ENCODE measurements at places on chromosomes 6 and 20.

- no peak for DNase-seq
Measured at GRCh38 chr6:18306977-18307376, 42.6 kb upstream of the DEK start.

GRCh38 chr6:35454391-35455110 lies 2.4 kb downstream of the FANCE start:
- no peak for DNase-seq

- DNase-seq, result no peak
Measured at GRCh38 chr20:20447196-20447595, 79.3 kb downstream of the INSM1 start.

GRCh38 chr6:148507774-148508173 lies 165.1 kb downstream of the SASH1 start:
- DNase-seq, result peak; percentile 77

GRCh38 chr6:42771741-42772100 lies 10.1 kb upstream of the BICRAL start:
- no peak for DNase-seq

DNA sequence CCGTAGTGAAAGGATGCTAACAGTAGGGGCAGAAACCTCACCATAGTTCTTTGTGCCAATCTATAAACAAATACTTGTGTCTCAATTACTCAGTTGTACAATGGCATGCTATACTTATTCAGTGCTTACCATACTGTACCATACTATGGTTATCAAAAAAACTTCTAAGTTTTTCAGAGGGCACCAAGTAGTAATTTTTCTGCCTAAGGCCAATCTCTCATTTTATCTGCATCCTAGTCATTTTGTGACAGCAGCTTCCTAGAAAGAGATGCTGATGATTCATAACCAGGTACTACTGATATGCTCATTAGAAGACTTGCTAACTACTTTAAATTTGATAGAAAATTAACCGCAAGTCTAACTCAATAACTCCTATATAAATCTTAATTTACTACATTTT lies 42.9 kb downstream of the TMEM244 start:
- no peak for DNase-seq

DNA sequence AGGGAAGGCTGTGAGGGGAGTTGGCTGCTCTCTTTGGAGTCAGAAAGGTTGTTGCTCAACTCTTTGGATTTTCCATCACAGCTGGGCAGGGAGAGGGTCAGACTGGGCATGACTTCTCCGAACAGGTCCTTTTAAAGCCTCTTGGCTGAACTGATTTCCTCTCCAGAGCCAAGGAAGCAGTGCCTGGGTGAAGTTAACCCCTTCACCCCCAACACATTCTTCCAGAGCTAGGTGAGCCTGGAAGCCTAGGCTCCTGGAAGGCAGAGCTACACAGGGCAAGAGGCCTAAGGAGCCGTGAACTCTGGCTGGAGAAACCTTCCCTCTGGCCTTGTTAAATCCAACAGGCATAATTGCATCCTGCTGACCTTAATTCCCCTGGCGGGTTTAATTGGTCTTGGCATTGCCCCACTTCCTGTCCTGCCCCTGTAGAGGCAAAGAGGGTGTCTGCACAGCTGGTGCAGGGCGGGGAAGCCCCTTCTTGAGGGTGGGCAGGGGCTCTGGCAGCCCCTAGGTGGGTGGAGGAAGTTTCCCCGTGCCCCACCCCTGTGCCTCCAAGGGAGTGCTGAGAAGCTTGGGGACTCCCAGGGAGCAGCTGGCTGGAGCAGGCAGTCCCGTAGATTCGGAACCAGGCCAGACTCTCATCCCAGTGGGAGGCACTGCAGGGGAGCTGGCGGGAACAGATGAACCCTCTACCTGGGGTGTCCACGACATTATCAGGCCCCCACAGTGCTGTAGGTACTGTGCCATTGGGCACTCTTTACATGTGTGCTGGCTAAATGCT lies 3.6 kb upstream of the MYLK2 start:
- no peak for DNase-seq

DNA sequence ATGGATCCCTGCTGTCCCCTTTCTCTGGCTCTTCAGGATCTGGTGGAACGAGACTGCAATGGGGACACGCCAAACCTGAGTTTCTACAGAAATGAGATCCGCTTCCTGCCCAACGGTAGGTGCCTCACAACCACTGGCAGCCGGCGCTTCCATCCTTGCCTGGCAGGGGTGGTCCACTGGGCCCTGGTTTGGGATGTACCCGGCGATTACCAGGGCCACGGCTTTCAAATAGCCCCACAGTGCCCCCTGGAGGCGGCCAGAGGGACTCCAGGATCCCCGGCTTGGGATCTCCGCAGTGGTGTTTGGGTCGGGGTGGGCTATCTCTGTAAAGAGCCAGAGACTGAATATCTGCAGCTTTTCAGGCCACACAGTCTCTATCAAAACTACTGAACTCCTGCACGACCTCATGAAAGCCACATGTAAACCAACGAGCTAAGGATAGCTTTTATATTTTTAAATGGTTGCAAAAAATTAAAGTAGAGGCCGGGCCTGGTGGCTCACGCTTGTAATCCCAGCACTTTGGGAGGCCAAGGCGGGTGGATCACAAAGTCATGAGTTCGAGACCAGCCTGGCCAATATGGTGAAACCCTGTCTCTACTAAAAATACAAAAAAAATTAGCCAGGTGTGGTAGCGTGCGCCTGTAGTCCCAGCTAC lies 3.7 kb downstream of the OGFR start:
- peak; percentile 73 for DNase-seq
